ENCODE measurements at places on chromosomes 1 and 21.

DNA sequence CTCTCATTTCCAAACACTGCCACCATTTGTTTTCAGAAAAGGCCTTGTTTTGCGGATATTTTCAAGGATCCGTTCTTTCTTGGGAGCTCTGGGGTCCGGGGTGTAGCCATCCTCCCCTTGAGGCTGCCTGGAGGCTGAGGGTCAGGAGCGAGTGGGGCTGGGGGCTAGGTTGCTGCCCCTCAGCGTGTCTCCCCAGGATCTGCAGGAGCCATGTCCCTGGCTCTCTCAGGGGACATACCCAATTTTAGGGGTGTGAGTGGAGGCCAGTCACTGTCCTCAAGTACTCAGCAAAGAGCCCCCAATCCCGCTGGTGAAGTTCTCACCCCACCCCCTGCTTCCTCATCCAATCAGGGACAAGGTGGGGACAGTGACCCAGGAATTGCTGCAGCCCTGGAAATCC is 15.0 kb upstream of the PRDM16 start:
- no peak for ATAC-seq

DNA sequence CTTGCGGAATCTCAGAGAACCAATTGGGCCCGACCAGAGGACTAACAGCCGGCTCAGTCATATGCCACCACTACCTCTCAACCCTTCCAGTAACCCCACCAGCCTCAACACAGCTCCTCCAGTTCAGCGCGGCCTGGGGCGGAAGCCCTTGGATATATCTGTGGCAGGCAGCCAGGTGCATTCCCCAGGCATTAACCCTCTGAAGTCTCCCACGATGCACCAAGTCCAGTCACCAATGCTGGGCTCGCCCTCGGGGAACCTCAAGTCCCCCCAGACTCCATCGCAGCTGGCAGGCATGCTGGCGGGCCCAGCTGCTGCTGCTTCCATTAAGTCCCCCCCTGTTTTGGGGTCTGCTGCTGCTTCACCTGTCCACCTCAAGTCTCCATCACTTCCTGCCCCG is 49.8 kb downstream of the ACP6 start:
- ATAC-seq, result no peak

DNA sequence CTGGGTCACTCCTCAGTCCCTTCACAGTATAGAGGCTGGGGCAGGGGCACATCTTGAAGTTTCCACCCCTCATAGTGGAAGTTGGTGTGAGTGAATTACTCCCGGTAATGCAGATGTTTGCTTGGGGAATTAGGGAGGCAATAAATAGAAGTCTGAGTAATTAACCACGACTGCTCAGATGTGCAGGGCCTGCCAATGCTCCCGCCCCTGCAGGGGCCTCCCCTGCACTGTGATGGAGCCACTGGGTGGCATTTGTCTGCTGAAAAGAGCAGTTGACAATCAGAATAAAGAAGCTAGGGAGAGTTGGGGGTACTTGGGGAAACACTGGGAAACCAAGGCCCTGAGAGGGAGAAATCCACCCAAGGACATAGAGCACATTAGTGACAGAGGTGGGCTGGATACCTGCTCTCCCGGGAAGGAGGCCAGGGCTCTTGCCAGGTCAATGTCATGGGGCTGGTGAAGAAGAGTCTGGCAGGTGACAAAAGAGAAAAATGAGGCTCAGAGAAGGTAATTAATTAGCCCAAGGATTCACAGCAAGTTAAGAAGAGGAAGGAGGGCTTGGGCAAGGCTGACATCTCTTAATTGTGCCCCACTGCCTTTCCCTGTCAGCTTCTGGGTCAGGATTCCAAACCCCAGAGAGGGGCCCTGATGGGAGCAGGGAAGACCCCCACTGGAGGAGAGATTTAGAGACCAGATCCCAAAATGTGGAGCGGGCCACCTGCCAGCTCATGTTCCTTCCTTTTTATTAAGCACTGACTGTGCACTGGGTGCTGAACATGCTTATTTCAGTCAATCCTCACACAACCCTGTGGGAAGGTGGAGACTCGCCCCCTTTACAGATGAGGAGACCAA is 436.2 kb downstream of the MATN1 start:
- no peak for ATAC-seq

GRCh38 chr1:17118706-17119075 is 560 bp downstream of the PADI2 start:
- ATAC-seq, result no peak

GRCh38 chr1:231021540-231022031 is 18.5 kb downstream of the FAM89A start:
- ATAC-seq, result no peak

DNA sequence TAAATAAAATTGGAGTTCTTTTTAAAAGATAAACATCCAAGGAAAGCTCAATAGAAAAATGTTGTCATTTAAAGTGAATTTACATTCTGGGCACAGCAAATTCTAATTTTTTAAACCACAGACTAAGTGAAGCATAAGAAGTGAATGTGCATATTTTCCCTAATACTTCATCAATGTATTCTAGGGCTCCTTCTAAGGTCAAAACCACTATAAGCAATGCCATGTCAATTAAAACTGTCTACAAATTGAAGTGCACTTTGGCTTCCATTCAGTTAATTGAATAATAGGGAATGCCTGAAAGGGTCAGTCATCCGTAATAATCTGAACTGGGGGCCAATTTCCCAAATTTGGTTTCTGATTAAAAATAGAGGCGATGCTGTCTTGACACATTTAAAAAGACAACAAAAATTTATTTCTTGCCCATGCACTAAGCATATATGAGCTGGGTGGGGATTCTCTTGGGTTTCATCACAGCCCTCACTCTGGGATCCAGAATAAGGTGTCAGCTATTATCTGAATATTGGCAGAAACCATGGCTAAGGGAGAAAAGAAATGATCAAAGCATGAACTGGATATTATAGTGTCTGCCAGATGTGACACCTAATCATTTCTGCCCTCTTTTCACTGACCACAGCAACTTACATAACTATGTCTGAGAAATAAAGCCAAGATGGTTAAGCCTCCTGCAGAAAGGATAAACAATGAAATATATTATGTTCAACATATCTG is 660.6 kb upstream of the B3GALT2 start:
- no peak for ATAC-seq

DNA sequence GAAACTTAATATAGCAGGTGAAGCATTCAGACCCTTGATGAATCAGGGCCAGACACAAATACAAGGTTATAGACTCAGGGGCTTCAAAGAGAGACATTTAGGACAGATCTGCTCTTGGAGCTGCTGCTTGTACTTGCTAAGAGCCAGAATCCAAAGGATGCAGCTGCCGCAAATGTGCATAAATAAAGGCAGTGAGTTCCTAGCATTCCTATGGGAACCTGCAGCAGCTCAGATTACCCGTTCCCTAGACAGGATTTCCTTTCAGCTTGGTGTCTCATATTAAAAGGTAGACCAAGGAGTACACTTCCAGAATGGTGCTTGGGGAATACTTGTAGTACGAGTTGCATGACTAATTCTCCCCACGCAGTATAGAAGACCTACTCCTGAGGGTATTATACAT is 9.7 kb upstream of the LRRC53 start:
- no peak for ATAC-seq

- ATAC-seq, result peak; percentile 63
Measured at GRCh38 chr1:35451125-35451528, 106.1 kb downstream of the KIAA0319L start.

DNA sequence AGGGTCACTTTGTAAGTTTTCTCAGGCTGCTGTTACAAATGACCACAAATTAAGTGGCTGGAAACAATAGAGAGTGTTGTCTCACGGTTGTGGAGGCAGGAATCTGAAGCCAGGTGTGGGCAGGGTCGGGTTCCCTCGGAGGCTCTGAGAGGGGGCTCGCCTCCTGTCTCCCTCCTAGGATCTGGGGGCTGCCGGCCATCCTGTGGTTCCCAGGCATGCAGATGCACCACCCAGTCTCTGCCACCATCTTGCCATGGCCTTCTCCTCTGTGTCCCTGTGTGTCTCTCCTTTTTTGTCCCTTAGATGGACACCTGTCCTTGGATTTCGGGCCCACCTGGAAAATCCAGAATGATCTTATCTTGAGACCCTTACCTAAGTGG is 4.8 kb downstream of the TP73 start:
- no peak for ATAC-seq

DNA sequence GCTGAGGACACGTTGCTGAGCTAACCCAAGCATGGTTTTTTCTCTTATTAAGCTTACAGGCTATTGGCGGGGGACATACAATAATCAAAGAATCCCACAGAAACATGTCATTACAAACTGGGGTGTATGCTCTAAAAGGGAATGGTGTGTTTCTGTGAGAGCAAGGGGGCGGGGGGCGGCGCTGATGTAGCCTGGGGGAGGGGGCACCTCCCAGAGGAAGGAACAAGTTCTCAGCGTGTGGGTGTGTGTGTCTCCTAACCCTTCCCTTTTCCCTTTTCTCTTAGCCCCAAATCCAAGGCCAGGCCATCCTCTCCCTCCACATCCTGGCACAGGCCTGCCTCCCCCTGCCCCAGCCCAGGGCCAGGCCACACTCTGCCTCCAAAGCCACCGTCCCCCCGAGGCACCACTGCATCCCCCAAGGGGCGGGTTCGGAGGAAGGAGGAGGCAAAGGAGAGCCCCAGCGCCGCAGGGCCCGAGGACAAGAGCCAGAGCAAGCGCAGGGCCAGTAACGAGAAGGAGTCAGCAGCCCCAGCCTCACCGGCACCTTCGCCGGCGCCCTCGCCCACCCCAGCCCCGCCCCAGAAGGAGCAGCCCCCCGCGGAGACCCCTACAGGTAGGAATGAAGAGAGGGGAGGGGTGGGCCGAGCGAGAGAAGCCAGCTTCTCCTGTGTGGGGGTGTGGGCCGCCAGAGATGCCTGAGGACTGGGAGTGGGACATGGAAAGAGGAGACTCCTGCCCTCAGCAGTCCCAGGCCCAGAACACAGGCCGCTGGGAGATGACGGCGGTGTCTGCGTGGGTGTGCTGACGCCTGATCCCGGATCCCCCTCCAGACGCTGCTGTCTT is 21.9 kb downstream of the MAP7D1 start:
- no peak for ATAC-seq

DNA sequence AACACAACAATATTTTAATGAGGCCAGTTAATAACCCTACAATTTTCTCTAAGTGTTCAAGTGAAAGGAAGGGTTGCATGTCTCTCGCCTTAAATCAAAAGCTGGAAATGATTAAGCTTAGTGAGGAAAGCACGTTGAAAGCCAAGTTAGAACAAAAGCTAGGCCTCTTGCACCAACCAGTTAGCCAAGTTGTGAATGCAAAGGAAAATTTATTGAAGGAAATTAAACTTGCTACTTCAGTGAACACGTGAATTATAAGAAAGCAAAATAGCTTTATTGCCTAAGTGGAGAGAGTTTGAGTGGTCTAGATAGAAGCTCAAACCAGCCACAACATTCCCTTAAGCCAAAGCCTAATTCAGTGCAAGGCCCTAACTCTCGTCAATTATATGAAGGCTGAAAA is 135.6 kb downstream of the DUSP10 start:
- no peak for ATAC-seq

GRCh38 chr1:217372049-217372970 is 258.6 kb downstream of the GPATCH2 start:
- ATAC-seq, result no peak

DNA sequence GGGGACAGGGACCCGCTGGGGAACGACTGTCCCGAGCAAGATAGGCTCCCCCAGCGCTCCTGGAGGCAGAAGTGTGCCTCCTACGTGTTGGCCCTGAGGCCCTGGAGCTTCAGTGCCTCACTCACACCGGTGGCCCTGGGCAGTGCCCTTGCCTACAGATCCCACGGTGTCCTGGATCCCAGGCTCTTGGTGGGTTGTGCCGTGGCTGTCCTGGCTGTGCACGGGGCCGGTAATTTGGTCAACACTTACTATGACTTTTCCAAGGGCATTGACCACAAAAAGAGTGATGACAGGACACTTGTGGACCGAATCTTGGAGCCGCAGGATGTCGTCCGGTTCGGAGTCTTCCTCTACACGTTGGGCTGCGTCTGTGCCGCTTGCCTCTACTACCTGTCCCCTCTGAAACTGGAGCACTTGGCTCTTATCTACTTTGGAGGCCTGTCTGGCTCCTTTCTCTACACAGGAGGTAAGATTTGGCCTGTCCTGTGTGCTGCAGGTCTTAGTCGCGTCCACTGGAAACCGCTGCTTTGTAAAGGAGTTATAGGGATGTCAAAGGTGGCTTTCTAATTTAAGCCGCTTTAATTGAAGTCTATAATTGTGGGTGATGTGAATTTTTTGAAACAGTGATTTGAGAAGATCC is 717 bp downstream of the UBIAD1 start:
- ATAC-seq, result peak; percentile 44

GRCh38 chr1:46488343-46489168 is 1.1 kb upstream of the DMBX1 start:
- ATAC-seq, result no peak
